ENCODE measurements at places on chromosomes 13 and 19.

- no peak for DNase-seq
Measured at GRCh38 chr19:37899966-37900365, 6.4 kb downstream of the WDR87 start.

- DNase-seq = no peak
Measured at GRCh38 chr13:97945792-97946419, 7.6 kb upstream of the IPO5 start.

DNA sequence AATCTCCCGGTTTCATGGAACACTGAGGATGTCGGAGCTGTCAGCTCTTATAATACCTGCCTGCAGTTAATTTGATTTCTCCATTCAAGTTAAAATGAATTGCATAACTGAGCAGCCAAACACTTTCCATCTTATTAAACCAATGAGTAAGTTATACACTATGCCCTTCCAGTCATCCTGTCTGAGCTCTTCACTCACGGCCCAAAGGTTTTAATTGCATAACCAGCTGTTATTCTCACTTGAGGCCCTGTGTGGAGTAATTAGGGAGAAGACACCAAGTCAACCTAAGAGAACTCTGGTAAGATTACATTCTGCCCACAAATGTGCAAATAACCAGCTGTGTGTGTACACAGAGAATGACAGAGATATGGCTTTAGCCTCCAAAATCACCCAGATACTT lies 303.5 kb downstream of the TBC1D4 start:
- no peak for DNase-seq

- peak; percentile 40 for DNase-seq
Measured at GRCh38 chr19:18156841-18157464, 4.0 kb downstream of the PIK3R2 start.

DNA sequence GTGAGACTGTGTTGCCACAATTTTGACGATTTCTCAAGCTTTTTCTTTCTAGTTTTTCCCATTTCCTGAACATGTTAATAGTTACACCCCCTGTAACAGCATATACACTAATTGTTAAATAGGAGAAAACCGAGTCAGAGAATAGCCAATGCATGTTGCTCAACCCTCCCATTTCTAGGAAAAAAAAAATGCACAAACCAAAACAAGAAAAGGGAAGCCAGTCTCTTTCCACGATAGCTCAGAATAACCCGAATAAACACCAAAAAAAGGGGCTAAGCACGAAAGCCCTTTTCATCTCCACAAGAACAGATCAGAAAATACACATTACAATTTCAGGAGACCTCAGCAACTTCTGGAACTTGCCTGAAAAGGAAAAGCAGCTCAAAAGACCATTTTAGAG lies 16.3 kb downstream of the LATS2 start:
- no peak for DNase-seq

DNA sequence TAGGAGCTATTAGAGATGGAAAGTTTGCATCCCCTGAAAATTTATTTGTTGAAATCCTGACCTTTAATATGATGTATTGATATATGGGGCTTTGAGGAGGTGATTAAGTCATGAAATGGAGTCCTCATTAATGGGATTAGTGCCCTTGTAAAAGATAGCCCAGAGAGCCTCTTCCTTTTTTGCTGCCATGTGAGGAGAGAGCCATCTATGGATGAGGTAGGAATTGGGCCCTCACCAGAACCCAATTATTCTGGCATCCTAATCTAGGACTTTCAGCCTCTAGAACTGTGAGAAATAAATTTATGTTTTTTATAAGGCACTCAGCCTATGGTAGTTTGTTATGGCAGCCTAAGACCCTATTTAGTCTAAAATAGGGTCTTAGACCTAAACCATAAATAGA lies 250.2 kb upstream of the SLITRK1 start:
- DNase-seq = no peak

- no peak for DNase-seq
Measured at GRCh38 chr13:104105418-104106355, 1039.5 kb upstream of the SLC10A2 start.

GRCh38 chr13:63288576-63288975 lies 1872.9 kb upstream of the PCDH20 start:
- no peak for DNase-seq

DNA sequence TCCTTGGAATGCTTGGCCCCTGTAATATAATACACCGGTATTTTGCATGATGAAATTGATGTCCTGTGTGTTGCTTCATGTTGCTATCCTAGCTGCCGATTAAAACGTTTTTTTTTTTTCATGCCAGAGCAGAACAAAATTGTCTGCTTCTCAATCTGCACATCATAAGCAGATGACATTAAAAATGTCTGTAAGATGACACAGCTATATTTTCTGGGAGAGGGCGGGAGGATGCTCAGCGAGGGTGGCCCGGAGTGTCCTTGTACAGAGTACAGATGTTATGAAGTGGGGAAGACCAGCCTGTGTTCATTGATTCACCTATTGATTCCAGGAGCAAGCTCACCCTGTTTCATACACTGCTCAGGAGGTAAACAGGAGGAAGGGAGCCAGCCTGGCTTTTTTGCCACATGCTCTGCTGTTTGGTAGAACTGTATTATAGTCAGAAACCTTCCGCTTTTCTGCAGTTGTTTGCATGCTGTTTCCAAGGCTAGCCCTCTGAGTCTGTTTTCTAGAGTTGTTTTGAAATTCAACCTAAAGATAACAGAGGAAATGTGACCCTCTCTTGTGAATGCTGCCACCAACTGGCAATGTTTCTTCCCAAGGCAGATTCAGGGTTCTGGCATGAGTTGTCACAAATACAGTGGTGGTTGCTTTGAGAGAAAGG lies 4.7 kb upstream of the IRS2 start:
- DNase-seq = peak; percentile 54

GRCh38 chr19:32287811-32288227 lies 57.6 kb upstream of the ZNF507 start:
- DNase-seq = peak; percentile 51

GRCh38 chr13:97512732-97513131 lies 78.8 kb downstream of the RAP2A start:
- DNase-seq = no peak

DNA sequence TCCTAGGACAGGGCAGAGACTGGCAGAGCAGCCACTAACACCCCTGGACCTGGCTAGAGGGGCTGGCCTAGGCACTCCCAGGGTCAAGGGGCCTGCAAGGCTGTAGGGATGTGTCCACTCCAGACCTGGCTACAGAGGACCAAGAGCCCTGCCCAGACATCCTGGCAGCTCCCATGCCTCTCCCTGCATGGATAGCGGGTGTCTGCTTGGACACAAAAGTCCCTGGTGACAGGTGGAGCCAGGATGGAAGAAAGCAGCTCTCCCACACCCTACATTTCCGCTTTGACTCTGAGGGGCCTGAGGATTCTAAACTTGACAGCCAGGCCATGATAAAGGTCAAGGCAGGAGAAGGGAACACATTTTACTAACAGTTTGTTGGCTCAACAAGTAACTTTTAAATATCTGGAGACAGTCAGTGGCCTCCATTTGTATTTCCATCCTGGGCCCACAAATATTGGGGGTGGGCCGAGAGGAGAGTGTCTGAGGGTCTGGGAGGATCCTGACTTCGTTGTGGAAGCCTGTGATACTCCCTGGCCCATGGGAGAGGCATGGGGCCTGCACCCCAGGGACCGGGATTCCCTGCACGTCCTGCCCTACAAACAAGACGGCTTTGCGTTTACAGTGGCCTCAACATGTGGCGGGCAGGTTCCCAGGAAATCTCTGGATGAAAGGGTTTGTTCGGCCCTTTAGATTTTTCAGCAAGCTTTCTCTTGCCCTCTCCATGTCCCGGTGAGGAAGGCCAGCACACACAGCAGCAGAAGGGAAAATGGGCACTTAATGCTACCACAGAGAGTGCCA lies 19.8 kb upstream of the SLC7A9 start:
- no peak for DNase-seq

- no peak for DNase-seq
Measured at GRCh38 chr19:58401840-58402421, 6.5 kb downstream of the RNF225 start.

- DNase-seq = no peak
Measured at GRCh38 chr19:43464134-43464775, 1.2 kb downstream of the LYPD3 start.

DNA sequence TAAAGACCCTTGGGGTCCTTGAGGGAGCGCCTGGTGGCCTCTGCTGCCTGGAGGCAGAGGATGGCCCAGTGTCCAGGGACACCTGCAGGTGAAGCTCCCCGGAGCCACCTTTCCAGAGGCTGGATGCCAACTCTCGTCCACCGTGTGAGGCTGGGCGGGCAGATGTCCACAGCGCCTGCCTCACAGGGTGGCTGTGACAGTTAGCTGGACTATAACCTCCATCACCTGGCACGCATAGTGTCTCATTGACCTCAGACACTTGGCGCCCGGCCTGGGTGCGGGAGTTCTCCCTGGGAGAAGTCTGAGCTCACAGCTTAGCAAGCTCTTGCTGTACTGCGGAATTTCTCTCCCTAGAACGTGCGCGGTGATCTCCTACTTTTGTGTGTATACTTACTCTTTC lies 9.8 kb downstream of the BICRA start:
- DNase-seq = no peak

DNA sequence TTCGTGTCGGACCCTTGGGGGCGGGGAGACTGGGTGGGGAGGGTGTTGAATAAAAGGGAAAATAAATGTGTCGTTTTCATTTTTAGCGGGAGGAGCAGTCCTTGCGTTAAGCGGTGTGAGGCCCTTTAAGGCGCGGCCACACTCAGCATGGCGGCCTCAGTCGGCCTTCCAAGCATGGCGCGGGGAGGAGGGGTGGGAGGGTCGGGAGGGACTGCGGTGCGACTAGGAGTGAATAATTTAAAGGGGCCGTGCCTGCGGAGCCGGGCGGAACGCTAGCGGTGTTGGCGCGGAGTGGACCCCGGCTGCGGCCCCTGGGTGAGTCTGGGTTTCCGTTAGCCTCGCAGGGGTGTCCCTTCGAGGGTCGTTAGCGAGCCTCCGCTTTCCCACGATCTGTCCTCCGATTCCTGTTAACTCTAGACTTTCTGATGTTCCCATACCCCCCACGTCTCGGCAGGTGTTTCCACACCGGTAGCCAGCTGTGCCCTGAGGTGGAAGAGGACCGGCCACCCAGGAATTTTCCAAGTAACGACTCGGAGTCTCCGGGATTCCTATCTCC lies 1.5 kb upstream of the PNPLA6 start:
- DNase-seq = peak; percentile 76

DNA sequence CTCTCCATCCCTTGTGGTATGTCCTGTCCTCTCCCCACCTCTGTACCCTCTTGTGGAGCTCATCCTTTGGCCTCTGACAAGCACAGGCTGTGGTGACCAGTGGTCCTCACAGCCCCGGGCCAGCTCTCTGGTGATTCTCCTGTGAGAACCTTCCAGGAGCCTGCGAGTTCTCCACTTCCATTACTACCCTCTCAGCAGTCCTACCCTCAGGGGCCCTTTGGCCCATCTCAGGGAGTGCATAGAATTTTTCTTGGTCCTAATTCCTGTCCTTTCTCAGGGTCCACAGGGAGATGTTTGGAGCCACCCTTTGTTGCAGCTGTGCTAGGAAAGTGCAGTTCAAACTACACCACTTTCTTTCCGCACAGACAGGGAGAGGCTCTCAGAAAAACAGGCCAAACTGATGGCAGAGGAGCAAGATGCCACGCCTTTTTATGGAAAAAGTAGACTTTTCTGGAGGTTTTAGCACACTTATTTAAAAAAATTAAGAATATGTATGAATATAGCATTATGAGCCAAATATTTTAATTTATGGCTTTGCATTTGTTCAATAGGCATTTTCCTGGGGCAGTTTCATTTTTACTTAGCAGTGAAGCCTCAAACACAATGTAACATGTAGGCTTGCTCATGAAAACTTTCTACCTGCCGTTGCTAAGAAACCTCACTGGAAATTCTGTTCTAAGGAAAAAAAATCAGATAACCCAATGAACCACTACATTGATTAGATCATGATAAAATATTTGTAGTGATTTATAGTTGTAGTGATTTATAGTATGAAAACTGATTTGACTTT lies 92.0 kb downstream of the GPR12 start:
- no peak for DNase-seq

DNA sequence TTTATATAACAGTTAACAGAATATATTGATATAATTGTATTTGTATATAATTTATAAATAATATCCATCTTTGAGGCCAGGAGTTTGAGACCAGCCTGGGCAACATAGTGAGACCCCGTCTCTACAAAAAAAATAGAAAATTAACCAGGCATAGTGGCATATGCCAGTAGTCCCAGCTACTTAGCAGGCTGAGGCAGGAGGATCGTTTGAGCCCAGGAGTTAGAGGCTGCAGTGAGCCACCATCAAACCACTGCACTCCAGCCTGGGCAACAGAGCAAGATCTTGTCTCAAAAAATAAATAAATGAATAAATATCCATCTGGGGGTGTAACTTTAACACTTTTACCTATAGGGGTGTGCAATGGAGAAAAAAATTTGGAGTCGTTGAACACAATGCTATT lies 1.3 kb upstream of the SHFL start:
- no peak for DNase-seq

- DNase-seq = no peak
Measured at GRCh38 chr19:18429717-18430416, 8.1 kb downstream of the ISYNA1 start.

- DNase-seq = no peak
Measured at GRCh38 chr13:113418722-113419049, 34.6 kb downstream of the ADPRHL1 start.

GRCh38 chr19:37963190-37963936 lies 56.4 kb downstream of the SIPA1L3 start:
- DNase-seq = peak; percentile 36

GRCh38 chr19:6613711-6614110 lies 22.8 kb upstream of the CD70 start:
- DNase-seq = peak; percentile 80

GRCh38 chr19:58364146-58364545 lies 1.6 kb upstream of the ZNF497 start:
- DNase-seq = no peak

GRCh38 chr13:23534090-23534489 lies 36.1 kb upstream of the TNFRSF19 start:
- no peak for DNase-seq

GRCh38 chr13:38372820-38373383 lies 23.3 kb downstream of the UFM1 start:
- DNase-seq = no peak

GRCh38 chr13:29722415-29722814 lies 126.9 kb upstream of the SLC7A1 start:
- DNase-seq = no peak

- peak; percentile 58 for DNase-seq
Measured at GRCh38 chr19:2391118-2391725, 31.2 kb downstream of the TMPRSS9 start.

Data from HCEC 1CT (cell line).